Cardiac fibroblast (primary cell): ENCODE measurements at places on chromosomes 16 and 17.

DNA sequence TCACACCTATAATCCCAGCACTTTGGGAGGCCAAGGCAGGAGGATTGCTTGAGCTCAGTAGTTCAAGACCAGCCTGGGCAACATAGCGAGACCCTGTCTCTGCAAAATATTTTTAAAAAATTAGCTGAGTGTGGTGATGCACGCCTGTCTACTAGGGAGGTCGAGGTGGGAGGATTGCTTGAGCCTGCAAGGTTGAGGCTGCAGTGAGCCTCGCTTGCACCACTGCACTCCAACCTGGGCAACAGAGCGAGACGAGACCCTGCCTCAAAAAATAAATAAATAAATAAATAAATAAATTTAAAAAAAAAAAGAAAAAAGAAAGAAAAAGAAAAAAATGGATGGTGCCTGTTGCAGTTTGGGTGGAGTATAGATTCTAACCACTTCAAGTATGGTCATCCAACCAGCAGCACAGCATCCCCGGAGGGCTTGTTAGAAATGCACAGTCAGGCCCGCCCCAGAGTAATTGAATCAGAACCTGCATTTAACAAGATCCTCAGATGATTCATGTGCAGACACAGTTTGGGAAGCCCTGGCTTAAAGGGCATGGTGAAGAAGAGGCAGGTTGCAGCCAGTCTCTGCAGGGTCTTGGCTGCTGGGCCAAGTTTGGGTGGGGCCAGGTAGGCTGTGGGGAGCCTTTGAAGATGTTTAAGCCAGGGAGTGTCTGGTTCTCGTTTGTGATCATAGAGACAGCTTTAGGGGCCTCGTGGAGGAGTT, 40.8 kb downstream of the MRC2 start:
- DNase-seq, result no peak

GRCh38 chr17:66235377-66235994, 6.3 kb upstream of the APOH start:
- no peak for DNase-seq

DNA sequence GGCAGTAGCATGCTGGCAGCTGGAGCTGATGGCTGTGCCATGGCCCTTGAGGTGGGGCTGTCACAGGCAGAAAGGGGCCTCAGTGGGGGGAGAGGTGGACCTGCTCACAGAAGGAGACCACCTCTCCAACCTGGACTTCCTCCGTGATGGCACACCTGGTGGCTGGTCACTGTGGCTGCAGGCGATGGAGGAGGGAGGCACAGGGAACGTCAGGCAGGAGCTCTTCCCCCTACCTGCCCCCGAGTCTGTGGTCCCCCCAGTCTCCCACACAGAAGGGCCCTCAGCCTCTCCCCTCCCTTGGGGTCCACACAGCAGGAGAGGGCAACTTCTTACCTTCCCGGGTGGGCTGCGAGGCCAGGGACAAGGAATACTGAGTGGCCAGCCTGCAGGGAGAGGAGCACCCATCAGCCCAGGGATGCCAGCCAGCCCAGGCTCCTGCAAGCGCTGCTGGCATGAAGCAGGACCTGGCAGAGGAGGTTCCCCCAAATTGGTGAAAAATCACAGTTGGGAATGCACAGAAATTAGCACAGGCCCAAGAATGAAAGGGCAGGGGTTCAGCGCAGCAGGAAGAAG, 96.5 kb downstream of the GOSR1 start:
- DNase-seq, result no peak

DNA sequence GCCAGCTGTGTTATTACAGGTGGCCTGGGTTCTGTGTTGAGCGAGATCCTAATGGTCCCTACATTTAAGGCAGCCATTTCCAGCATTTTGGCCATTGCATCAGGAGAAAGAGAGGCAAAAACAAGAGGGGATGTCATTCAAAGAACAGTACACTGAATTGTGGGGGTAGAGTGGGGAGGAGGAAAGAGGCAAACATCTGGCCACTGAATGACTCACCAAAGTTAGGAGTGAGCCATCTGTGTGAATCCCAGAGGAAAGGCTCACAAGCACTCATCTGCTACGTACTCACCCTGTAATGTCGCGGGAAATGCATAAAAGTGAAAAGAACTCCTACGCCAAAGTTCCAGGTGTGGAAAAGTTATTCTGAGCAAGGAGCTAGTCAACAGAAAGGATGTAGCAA, 16.7 kb downstream of the KRABD2 start:
- DNase-seq, result peak; percentile 96

GRCh38 chr16:65621640-65622039, 499.8 kb upstream of the CDH11 start:
- no peak for DNase-seq

DNA sequence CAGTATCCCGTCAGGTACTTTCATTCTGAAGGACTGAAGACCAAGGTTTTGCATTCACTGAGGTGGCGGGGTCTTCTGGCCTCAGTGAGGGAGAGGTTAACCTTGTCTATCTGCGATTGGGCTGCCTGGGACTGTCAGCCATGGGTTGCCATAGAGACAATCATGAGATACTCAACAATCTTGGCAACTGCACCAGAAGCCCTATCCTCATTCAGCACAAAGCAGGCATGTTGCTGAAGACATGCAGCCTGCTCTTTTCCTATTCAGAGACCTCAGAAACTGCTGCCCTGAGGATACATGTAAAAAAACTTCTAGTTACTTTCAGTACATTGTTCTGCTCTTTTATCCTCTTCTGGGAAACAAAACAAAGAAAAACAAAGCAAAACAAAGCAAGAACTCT, 146.3 kb upstream of the PIRT start:
- DNase-seq, result no peak

GRCh38 chr16:86740298-86740697, 161.9 kb downstream of the FOXL1 start:
- DNase-seq, result no peak

DNA sequence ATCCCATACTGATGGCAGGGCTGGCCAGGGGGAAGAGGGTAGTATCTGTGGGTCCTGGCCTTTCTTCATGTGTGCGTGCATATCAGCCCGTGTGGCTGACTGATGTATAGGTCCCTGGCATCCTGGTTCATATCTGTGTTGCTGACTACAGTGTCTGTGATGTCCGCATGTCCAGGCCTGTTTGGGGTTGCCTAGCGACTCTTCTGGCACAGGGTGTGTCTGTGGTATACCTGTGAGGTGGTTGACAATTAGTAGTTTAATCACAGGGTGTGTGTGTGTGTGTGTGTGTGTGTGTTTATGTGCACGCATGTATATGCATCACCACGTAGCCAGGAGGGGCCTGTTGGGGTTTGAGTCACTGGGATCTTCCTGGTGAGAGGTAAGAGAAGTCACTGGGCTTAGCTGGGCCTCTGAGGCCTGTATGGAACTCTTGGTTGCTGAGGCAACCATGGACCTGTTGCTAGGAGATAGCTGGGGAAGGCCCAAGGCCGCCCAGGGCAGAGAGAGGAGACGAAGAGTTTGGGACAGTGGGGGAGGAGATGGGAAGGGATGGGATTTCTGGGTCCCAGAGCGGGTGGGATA, 603 bp upstream of the TMEM95 start:
- peak; percentile 71 for DNase-seq

GRCh38 chr16:26335236-26335853, 643.6 kb downstream of the HS3ST4 start:
- no peak for DNase-seq

- DNase-seq, result peak; percentile 92
These were observed 14.7 kb downstream of the RARA start for GRCh38 chr17:40323391-40324381.

- no peak for DNase-seq
These were observed 478.6 kb downstream of the MAF start for GRCh38 chr16:79121906-79122305.

- no peak for DNase-seq
These were observed 95.9 kb downstream of the KPNA2 start for GRCh38 chr17:68131456-68131855.

- no peak for DNase-seq
These were observed 8.7 kb downstream of the GSE1 start for GRCh38 chr16:85621698-85622428.

DNA sequence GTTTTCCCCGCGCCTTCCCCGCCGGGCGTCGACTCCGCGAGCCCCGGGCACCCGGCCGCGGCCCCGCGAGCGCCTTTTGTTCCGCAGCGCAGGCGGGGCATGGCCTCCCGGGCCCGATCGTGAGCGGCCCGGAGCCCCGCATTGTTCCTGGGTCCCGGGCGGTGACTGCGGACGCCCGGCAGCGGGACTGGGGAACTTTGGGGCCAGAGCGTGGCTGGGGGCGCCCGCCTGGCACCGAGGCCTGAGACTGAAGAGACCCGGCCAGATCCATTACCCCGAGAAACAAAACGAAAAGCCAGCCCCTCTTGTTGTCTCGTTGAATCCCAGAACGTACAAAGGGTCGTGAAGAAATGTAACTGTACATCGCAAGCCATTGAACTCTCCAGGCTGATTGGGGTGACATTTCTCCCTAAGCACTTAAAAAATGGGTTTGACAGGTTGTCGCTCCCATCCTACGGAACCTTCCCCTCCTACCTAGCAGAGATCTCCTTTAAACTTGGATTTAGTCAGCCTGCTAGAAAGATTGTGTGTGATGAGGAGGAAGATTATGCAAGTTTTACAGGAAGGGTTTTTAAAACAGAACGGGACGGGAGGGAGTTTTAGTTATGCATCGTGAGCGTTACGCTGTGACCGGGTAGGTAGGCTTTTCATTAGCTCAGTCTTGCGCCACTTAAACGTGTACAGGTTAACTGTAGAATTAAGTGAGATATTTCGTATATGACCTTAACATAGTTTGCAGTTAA, 825 bp downstream of the METTL9 start:
- peak; percentile 65 for DNase-seq

- no peak for DNase-seq
These were observed 158.6 kb upstream of the CDH8 start for GRCh38 chr16:62194828-62195227.

- no peak for DNase-seq
These were observed 339.0 kb downstream of the CDH13 start for GRCh38 chr16:82965808-82966207.

DNA sequence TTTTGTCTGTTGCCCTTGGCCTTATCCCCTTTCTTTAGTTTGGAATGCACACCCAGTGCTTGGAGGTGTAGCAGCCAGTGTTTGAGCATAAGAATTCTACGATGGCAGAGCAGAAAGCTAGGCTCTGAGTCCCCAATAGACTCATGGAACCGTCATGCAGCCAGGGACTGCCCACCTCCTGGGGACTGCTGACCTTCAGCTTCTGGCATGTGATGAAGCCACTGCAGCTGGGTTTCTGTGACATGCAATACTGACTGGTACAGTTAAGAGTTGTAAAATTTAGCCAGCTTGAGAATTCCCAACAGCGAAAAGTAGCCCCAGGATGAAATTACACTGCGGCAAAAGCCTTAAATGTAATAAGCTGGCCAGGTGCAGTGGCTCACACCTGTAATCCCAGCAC, 9.0 kb upstream of the MAP3K14 start:
- DNase-seq, result no peak

DNA sequence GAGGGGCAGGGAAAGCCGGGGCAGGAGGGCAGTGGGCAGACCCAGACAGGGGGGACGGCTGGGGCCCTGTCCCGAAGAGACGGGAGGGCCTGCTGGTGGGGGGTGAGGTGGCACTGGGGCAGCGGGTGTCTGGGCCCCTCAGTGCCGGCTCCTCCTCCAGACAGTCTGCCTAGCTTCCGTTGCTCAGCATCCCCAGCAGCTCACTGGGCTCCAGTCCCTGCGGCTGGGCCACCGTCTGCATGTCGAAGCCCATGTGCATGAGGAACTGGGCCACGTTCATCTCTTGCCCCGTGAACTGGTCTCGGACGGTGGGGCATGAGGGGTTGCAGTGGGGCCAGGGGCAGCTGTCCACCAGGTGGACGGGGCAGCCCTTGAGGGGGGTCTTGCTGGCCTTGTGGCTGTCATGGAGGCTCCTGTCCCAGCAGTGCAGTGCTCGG, 5.8 kb upstream of the MYADML2 start:
- DNase-seq, result no peak

DNA sequence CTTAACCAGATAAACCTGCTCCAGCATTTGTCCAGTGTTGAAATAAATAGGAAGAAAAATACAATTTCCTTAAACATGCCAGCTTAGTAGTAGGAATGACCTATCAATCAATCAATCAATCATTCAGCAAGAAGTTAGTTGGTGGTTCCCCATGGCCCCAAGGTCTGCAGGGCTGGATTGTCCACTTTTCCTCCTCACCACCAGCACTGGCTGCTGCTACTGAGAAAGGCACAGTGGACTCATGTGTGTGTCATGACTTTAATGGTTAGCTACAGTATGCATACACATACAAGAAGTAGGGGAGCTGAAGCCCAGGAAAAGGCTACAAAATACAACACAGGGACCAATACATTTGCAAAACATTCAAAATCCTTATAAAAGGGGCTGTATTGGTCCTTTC, 4.4 kb downstream of the SETD6 start:
- DNase-seq, result no peak

GRCh38 chr17:35094902-35095301, 24.8 kb downstream of the RAD51D start:
- DNase-seq, result peak; percentile 81

DNA sequence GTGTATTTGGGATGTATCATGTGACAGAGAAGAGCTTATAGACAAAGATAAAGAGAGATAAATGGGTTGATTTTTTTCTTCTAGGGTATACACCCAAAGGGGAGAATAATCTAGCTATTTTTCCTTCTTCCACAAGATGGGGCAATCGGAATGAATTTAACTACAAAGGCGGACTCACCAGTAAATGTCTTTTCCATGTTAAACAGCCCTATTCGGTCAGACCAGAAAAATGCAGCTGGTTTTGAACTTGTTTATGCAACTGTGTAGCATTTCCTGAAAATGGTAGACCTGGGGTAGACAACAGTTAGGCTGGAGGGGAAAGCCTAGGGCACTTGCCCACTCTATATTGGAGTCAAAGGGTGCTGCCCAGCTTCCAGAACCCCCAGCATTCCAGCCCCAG, 477.1 kb downstream of the TOX3 start:
- DNase-seq, result peak; percentile 20

- no peak for DNase-seq
These were observed 24.6 kb downstream of the ABCC1 start for GRCh38 chr16:15974057-15974456.
